Subcutaneous preadipocyte (primary cell): ENCODE measurements at places on chromosomes 1 and 21. TPM values are rescaled to one million over a fixed set of nuclear protein-coding genes. Genes with fewer than 3 reads are reported as not detected.

SLC44A3 gene
- total RNA-seq, result 0.37 and 0.39 TPM in 2 replicates

NPR1 gene
- 6.2 and 6.3 TPM in 2 replicates for total RNA-seq

MSH4 gene
- total RNA-seq, result under 0.01 and 0.20 TPM in 2 replicates

RHCE gene
- total RNA-seq, result 0.20 and 0.73 TPM in 2 replicates

AQP10 gene
- total RNA-seq, result not detected in 2 replicates

RAB25 gene
- total RNA-seq, result not detected in 2 replicates

MMEL1 gene
- total RNA-seq, result not detected in 2 replicates

KLHDC7A gene
- not detected in 2 replicates for total RNA-seq

MAP10 gene
- total RNA-seq, result 1.5 and 1.8 TPM in 2 replicates

OR2G6 gene
- total RNA-seq, result not detected in 2 replicates
